ENCODE measurements at places on chromosomes 1 and 21. TPM values are rescaled to one million over a fixed set of nuclear protein-coding genes. Genes with fewer than 3 reads are reported as not detected.

DNA sequence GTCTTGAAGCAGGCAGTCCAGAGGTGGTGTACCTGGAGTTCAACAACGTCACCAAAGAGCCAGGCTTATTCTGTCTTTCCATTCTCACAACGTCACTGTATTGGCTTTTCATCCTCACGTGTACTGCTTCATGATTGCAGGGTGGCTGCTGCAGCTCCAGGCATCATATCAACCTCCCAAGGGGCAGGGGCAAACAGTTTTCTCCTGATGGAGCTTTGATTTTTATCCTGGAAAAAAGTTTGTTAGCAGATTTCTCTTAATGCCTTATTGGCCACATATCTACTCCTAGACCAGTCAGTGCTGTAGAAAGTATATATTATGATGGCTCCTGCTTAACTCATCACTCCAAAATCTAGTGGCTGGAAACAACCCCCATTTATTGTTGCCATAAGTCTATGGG, 8.3 kb upstream of the OPRD1 start:
- no peak for DNase-seq

DNA sequence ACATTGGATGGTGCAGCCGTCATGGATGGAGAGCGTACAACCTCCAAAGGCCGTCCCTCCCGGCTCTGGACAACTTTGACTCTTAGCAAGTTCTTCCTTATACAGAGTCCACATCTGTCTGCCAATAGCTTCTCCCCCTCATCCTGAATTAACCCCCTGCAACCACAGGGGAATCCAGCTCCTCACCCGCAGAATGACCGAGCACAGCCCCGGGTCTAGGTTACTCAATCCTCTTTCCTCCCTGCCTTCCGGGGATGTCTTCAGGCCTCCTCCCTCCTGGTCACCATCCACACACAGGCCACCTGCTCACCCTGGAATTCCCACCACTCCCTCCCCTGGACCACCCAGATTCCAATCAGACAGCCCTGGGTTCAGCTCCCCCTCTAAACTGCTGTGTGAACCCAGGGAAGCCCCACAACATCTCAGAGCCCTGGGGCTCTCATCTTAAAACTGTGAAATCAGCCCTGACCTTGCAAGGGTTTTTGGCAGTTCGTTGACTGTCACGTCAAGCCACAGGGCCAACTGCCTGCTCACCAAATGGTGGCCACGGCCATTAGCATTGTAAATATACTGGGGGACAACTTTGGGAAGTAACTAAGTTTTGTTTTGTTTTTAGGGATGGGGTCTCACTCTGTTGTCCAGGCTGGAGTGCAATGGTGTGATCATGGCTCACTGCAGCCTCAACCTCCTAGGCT, 54.2 kb downstream of the HSPG2 start:
- DNase-seq, result no peak

DNA sequence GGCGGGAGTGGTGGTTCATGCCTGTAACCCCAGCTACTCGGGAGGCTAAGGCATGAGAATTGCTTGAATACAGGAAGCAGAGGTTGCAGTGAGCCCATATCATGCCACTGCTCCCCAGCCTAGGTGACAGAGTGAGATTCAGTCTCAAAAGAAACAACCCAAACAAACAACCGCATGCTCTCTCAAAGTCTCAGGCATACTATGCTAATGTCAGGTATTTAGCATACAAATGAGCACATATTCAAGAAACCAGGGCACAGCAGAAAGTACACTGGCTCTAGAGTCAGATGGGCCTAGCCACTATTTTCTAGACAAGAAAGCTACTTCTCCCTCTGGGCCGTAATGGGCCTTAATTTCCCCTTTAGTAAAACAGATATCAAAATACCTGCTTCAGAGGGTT, 55.0 kb downstream of the ELAVL4 start:
- no peak for DNase-seq

The RSPH1 gene
- total RNA-seq, result 11.0 TPM

The PGLYRP3 gene
- total RNA-seq, result not detected

All from Peyer's patch (tissue), 4 donors.